ENCODE measurements at places on chromosomes 2 and 18.

- no peak for DNase-seq
Observed at GRCh38 chr2:234945339-234945873, 6.4 kb upstream of the SH3BP4 start.

GRCh38 chr2:225566798-225567197 is 167.3 kb downstream of the NYAP2 start:
- no peak for DNase-seq

DNA sequence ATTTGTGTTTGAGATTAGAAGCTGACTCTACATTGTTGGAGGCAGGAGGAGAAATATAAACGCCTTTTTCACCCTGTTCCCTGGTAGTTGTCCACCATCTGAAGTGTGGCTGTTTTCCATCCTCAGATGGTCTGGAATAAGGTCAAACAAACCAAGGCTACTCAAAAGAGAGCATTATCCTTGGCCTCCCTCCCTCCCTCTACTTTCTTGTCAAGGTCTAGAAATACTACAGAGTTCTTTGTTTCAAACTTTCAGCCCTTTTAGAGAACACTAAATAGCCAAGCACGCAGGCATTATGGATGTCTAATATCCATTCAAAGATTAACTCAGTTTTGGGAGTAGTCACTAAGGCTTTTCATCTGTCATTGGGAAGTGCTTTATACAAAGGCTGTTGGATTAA is 215.8 kb upstream of the ITGA4 start:
- DNase-seq = no peak

DNA sequence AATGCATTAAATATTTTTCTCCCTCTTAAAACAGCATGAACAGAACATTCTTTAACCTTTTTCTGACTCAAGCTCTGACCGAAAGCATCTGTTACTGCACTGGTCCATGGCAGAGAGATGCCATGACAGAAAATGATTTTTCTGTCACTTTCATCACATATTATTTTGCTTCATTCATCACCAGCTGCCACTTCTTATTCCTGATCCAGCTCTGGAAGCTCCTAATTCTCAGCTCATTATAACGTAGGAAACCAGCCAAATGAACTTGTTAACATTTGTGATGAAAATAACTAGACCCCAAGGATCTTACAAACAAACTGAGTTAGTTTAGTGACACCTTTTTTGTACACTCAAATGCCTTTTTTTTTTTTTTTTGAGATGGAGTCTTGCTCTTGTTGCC is 7.6 kb upstream of the CFLAR start:
- no peak for DNase-seq

DNA sequence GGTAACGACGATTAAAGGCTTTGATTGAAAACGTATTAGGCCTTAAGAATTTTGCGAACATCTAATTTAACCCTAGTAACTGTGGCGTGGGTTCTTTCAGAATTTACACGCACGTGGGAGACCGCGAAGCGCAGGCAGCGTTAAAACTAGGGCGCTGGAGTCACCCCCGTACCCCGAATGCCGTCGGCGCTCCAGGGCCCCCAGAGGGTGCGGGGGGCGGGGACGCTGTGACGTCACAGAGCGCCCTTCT is 673 bp upstream of the SMCHD1 start:
- peak; percentile 52 for DNase-seq

- no peak for DNase-seq
Observed at GRCh38 chr2:222413295-222413911, 10.9 kb upstream of the SGPP2 start.

DNA sequence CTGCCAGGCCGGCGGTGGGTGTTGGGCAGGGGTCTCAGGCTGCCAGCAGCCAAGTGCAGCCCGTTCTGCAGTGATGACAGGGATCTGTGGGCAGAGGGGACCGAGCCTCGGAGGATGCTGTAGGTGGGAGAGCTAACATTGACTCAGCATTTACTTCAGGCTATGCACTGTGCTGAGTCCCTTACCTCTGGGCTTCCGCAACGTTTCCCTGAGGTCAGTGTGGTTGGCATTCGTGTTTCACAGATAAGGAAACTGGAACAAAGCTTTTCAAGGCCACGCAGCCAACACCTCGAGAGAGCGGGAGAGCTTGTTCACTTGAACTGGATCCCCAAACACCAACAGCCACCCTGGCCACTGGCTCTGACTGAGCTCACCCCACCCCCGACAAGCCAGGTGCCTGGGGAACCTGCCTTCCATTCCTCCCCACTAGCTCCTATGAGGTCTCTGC is 839 bp upstream of the GPR148 start:
- DNase-seq = no peak

DNA sequence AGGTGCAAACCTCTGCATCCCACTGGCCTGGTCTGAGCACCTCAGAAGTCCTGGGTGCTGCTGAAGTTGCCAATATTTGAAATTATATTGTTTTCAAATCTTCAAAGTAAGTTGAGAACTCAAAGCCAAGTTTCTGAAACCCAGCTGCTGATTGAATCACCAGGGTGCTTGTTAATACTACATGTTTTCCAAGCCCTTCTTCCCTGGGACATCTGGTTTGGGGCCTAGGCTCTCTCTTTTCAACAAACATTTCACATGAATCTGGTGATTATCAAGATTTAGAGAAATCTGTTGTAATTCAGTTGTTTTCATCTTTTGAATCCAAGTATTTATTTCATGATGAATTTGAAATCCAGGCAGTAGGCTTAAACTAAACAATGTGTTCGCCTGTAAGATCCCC is 24.4 kb downstream of the MLPH start:
- DNase-seq = no peak

- no peak for DNase-seq
Observed at GRCh38 chr2:159989249-159989648, 73.2 kb downstream of the PLA2R1 start.

GRCh38 chr18:69935319-69936190 is 12.1 kb downstream of the CD226 start:
- peak; percentile 58 for DNase-seq

DNA sequence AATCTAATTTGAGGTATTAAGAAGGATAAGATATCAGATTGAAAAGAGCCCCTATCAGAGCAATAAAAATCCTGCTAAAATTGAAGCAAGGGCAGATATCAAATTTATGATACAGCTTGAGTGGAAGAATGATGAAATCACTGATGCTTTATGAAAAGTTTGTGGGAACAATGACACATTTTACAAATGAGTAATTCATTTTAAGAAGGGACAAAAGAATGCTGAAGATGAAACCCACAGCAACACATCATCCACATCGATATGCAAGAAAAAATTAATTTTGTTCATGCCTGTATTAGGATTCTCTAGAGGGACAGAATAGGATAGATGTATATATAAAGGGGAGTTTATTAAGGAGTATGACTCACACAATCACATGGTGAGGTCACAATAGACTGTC is 355.6 kb upstream of the GYPC start:
- DNase-seq = no peak

- no peak for DNase-seq
Observed at GRCh38 chr2:86239326-86239725, 40.1 kb downstream of the MRPL35 start.

- DNase-seq = no peak
Observed at GRCh38 chr2:119147776-119148715, 10.5 kb downstream of the C1QL2 start.

- DNase-seq = no peak
Observed at GRCh38 chr18:9701609-9702349, 6.3 kb upstream of the RAB31 start.

GRCh38 chr2:218485986-218486667 is 67.2 kb downstream of the VIL1 start:
- DNase-seq = no peak

GRCh38 chr2:208363485-208363884 is 43.1 kb upstream of the PTH2R start:
- DNase-seq = no peak
